ENCODE measurements at places on chromosomes 4 and X.

DNA sequence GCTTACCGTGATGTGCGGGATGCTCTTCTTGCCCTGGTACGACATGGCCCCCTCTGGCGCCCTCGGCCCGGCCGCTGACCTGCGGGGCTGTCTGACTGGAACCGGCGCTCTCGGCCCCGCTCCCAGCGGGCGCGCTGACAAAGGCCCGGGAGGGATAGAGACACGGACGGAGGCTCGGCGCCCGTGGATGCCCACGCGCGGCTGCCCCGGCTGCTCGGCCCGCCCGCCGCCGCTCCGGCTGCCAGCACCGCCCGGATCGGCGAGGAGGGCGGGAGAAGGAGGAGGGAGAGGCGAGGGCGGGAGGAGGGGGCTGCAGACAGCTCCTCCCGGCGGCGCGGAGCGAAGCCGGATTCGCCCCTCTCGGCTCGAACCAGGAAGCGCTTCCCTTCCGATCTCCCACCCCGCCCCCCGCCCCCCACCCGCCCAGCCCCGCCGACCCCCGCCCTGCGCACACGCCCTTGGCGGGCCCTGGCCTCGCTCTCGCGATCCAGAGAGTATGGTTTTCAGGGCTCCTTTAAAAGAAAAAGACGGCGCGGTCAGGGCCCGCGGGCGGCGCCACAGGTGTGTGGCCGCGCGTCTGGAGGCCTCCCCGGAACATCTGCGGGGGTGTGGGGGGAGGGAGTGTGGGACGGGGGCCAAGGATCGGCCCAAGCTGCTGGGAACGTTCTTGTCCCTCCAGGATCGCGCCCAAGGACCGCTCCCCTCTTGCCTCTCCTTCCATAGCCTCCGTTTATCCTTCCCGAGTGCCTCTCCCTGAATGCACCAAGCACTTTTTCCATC, 4.5 kb downstream of the CRMP1 start:
- no peak for DNase-seq

DNA sequence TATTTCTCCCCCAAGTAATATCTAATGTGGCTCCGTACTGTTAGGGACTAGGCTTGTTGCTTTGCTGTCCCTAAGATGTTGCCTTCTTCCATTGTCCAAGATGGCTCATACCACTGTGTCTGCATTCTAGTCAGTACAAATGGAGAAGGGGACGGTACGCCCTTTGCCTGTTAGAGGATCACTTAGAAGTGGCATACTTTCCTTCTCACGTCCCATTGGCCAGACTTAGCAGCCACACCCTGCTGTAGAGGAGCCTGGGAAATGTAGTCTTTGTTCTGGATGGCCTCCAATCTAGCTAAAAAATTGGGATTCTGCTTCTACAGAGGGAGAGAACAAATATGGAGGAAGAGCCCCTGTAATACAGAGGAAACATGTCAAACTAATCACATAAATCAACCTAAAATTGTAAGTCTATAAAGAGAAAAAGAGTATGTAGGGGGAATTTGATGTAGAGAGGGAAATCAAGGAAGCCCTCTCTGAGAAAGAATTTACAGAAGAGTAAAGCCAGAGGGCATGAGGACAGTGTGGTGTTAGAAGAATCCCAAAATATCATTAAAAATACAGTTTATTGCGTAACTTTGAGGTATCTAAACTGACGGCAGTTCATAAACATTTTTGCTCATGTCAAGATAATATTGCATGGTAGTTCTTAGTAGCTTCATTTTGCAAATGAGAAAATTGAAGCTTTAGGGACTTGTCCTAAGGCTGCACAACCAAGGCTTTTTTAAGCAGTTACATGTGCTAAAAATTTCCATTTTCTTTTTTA, 15.1 kb downstream of the PRIMPOL start:
- no peak for DNase-seq

DNA sequence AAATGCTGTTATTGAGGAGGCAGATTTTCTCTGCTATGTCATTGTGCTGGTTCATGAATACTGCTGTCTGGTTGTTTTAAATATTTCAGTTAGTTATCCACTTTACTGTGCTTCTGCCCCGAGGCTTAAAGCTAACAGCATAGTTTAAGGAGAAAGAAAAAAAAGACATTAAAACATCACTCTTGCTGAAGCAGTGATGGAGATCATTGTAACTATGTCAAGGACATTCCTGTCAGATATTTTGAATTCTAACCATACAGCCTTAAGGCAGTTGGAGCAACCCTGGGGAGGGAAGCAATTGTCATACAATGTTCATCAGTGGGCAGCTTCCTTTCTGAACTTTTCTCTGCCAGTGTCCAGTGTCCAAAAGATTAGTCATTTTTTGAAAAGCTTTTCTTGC, 199.0 kb upstream of the DDX53 start:
- no peak for DNase-seq

- peak; percentile 88 for DNase-seq
Measured at GRCh38 chrX:45771114-45771513, 570.4 kb upstream of the DIPK2B start.

DNA sequence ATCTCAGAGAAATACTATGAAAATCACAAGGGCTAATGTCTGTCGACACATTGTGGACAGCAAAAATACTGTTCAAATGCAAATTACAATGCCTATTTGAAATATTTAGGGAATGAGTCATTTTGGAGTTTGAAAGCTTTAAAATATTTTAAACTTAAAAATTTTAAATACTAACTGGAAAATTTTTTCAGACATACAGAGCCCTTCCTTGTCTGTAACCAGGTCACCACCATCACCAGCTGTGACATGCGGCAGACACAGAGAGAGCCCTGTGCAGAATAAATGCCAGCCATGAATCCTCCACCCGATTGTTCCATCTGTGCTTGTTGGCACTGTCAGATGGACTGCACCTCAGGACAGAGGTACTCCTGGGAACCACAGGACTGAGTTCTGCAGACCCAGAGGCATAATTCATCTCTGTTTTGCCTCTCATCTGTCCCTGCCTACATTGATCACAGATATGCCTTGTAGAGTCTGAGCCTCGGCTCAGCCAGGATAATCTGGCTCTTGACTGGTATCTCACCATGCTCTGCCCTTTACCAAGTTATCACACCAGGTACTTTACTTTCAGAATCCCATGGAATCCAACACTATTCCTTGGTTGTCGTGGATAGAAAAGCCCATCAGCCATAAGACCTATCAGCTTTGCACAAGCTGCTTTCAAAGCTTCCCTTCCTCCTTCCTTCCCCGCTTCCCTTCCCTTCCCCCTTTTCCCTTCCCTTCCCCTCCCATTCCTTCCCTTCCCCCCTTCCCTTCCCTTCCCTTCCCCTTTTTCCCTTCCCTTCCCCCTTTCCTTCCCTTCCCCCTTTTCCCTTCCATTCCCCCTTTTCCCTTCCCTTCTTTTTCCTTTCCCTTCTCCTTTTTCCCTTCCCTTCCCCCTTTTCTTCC, 67.2 kb downstream of the TBC1D9 start:
- DNase-seq, result no peak

- DNase-seq, result no peak
Measured at GRCh38 chr4:151663109-151663508, 97.7 kb downstream of the GATB start.

DNA sequence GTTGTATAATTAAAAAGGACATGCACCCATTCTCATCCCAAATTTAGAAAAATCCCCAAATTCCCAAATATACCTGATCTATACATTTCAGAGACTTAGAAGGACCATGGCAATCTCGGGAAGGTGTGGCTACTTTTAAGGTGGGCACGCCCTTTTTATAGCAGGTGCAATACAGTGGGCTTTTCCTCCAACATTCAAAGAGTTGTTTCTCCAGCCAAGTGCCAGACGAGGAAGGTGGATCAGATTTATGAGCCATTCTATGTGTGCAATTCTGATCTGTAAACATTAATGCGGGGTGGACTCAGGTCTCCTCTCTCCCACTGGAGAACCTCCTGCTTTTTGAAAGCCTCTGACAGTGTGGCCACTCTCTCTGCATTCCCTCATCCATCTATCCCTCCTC, 33.8 kb downstream of the PRKX start:
- no peak for DNase-seq

- no peak for DNase-seq
Measured at GRCh38 chr4:10006231-10006600, 15.1 kb downstream of the SLC2A9 start.

DNA sequence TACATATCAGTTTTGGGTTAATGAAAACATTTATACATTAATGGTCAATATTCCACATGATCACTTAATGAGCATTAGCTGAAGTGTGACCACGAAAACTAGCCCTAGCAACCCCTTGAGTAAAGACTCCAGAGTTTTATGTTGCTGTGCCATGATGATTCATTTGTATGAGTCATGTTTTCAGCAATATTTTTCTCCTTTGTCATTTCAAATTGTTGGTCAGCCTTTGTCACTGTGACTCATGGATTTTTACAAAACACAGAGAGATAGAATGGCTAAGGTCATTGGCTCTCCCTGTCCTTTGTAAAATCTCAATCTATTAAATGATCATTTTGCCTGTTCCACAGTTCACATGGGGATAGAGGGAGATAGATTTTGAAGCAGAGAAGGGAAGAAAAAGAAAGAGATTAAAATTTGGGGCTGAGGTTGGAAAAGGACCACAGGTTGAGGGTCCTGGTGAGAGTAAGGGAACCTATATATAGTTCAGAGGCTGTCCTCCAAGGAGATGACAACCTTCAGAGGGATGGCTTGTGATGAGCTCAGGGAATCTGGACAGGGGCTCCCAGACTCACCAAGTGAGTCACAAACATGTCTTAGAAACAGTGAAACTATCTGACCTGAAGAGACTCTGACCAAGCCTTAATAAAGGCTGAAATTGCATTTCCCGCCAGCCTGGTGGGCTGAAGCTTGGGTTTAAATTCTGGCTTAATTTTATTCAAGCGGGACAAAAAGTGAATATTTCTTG, 25.6 kb downstream of the NR0B1 start:
- DNase-seq, result peak; percentile 45

GRCh38 chr4:88981556-88981955, 75.4 kb downstream of the FAM13A start:
- no peak for DNase-seq

GRCh38 chr4:157702831-157703230, 470.0 kb downstream of the GASK1B start:
- no peak for DNase-seq

GRCh38 chr4:99651016-99651769, 6.4 kb downstream of the C4orf54 start:
- no peak for DNase-seq

GRCh38 chr4:768995-769394, 56.9 kb downstream of the CPLX1 start:
- no peak for DNase-seq

GRCh38 chrX:151538190-151539122, 25.0 kb upstream of the PASD1 start:
- DNase-seq, result no peak

GRCh38 chr4:171022824-171023230, 790.4 kb upstream of the GALNTL6 start:
- no peak for DNase-seq

GRCh38 chr4:172073590-172073989, 260.4 kb downstream of the GALNTL6 start:
- no peak for DNase-seq

GRCh38 chr4:85748654-85749053, 273.7 kb downstream of the ARHGAP24 start:
- DNase-seq, result no peak

DNA sequence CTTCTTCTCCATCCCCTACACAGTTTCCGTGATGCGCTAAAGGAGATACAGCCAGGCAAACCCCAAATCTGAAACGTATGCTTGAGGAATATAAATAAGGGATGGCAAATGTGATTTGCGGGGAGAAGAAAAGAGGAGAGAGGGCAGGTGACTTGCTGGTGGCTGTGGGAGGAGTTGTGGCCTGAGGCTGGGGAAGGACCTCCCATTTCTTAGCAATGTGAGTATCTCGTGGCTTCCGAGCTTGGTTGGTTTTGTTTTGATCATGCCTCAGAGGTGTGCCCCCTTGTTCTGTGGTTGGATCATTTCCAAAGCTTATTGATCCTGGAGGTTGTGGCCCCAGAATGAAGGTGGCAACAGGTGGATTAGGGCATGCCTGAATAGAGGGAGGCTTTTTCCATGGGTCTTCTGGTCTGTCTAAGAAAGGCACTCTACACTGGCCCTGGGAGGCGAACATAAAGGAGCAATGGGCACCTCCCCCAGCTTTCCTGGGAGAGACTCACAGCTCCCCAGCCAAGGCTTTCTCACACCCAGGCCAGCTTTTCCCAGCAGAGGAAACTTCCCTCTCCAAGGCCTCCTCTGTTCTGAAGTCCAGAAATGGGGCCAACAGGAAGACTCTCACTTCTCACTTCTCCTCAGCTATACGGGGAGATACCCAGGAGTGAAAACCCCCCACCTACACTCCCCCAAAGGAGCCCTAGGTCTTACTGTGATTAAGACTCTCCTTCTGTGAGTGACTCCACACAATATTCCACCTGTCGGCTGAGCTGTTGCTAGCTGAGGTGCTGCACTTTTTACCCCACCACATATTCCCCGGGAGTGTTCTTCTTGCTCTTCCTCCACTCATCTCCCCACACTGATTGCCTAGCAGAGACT, 40.0 kb downstream of the C4orf51 start:
- no peak for DNase-seq

- no peak for DNase-seq
Measured at GRCh38 chr4:102734591-102735385, 26.0 kb downstream of the MANBA start.

GRCh38 chr4:56701644-56702043, 20.5 kb upstream of the HOPX start:
- DNase-seq, result no peak

GRCh38 chr4:76782837-76783236, 115.1 kb downstream of the SOWAHB start:
- peak; percentile 27 for DNase-seq

DNA sequence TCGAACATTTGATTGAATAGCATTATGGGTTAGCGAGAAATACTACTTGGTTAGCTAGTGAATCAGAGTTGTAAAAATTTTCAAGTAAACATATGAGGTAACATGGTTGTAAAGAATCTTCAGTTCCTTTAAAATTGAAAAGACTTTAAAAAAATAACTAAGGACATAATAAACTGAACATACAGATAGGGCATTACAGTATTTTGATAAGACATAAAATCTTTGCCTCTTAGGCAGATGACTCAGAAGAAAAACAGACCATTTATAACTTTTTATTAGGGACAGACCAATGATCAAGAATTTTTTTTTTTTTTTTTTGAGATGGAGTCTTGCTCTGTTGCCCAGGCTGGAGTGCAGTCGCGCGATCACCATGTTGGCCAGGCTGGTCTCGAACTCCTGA, 43.1 kb downstream of the PNMA5 start:
- DNase-seq, result no peak

DNA sequence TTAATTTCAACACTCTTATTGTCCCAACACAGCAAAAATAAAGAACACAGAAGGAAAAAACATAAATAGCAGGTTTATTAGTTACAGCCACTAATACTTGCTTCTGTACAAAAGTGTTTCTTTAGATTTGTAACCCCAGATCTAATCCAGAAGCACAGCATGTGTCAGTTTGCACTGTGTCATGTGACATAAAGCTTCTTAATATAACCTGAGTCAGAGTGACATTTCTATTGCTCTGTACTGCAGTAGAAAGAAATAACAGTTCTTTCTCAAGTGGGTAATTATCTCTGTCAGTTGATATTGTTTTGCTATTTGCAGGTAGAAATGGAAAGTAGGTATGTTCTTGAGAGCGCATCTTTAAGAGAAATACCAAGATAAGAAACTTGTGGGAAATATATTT, 422.5 kb downstream of the ZIC3 start:
- DNase-seq, result no peak

- DNase-seq, result no peak
Measured at GRCh38 chrX:11438380-11438723, 145.1 kb downstream of the AMELX start.
